ENCODE measurements at places on chromosomes 4 and X. TPM values are rescaled to one million over a fixed set of nuclear protein-coding genes. Genes with fewer than 3 reads are reported as not detected.

Gene FAT1
- polyA plus RNA-seq = not detected

Gene PDLIM5
- polyA plus RNA-seq = 398 TPM

Gene PGAM4
- polyA plus RNA-seq = 0.42 TPM

Gene TMEM154
- not detected for polyA plus RNA-seq

Gene CT55
- polyA plus RNA-seq = not detected

Gene DRD5
- 0.37 TPM for polyA plus RNA-seq

Gene C1GALT1C1
- polyA plus RNA-seq = 18.5 TPM

Gene CT83
- not detected for polyA plus RNA-seq
